Body of pancreas (tissue), 4 donors: ENCODE measurements at places on chromosomes 5 and 9. TPM values are rescaled to one million over a fixed set of nuclear protein-coding genes. Genes with fewer than 3 reads are reported as not detected.
A peak's percentile ranks its signal among the peaks of the same experiment; 100 is the strongest.

DNA sequence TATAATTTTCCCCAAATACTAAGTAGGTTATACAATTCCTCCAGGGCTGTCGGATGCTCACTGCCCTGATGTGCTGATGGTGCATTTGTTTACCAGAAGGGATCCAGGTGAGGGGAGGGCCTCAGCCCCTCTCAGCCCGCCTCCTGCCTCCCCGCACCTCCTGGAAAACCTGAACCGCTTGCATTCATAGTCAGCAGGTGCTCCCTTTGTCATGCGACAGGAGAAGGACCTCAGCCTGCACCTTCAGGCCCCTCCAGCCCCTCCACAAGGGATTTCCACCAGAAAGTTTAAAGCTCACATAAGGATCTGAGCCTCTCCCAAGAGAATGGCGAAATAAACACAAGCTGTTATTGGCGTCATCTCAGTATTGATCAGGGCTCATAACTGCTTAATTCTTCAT is 36.5 kb upstream of the NTNG2 start:
- H3K27ac ChIP-seq: no peak overlapping the region
- H3K27me3 ChIP-seq: no peaks in the 10 kb centered on the region
- H3K4me3 ChIP-seq: no peak overlapping the region
- H3K36me3 ChIP-seq: no peaks in the 10 kb centered on the region
- DNase-seq: no peak
- no peaks in the 10 kb centered on the region for H3K4me1 ChIP-seq

DNA sequence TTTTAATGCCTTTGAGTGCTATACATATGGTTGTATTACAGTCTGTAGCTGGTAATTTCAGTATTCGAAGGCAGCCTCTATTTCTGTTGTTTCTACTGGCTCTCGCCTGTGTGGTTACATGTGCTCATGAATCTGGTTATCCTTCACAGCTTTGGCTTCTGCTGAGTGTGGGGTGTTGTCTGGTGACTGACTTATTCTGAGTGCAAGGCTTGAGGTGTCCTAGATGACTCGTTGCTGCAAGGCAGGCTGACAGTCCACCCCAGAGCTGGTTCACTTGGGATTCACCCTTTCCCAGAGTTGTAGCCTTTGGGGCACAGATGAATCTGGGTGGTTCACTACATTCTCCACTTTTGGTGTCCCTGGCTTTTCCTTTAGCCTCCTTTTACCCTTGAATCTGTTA is 41.4 kb downstream of the PDE8B start:
- peaks cover 6% of the 10 kb centered on the region for H3K4me1 ChIP-seq
- H3K36me3 ChIP-seq: no peaks in the 10 kb centered on the region
- no peak for DNase-seq
- H3K4me3 ChIP-seq: no peak overlapping the region
- no peak overlapping the region for H3K27ac ChIP-seq
- H3K27me3 ChIP-seq: no peaks in the 10 kb centered on the region

VLDLR gene
- 18.1 TPM for total RNA-seq

GRCh38 chr5:104843822-104844221 is 1281.2 kb upstream of the NUDT12 start:
- H3K27ac ChIP-seq: no peak overlapping the region
- DNase-seq: no peak

DNA sequence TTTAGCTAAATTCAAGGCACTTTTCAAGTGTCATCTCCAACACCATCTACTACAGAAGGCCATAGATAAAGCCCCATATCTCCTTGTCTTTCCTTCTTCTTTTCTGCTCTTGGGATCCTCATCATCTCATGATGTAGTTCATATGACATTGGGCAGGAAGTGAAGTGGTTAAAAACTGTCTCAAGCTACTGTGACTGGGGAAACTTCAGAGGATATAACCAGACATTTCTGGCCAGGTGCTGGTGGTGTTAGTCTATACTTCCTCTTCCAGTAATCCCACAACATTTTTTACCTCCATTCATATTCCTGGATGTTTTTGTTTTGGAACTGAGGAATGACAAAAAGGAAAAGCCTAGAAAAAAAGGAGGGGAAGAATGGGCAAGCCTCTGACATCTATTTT is 188.7 kb downstream of the LURAP1L start:
- H3K4me1 ChIP-seq: no peaks in the 10 kb centered on the region
- H3K27me3 ChIP-seq: no peaks in the 10 kb centered on the region
- no peak for DNase-seq
- no peak overlapping the region for H3K4me3 ChIP-seq
- no peak overlapping the region for H3K27ac ChIP-seq
- no peaks in the 10 kb centered on the region for H3K36me3 ChIP-seq

MARCOL gene
- total RNA-seq: not detected

OR1L4 gene
- not detected for total RNA-seq

FBP2 gene
- 3.1 TPM for total RNA-seq

SYK gene
- total RNA-seq: 11.2 TPM

DNA sequence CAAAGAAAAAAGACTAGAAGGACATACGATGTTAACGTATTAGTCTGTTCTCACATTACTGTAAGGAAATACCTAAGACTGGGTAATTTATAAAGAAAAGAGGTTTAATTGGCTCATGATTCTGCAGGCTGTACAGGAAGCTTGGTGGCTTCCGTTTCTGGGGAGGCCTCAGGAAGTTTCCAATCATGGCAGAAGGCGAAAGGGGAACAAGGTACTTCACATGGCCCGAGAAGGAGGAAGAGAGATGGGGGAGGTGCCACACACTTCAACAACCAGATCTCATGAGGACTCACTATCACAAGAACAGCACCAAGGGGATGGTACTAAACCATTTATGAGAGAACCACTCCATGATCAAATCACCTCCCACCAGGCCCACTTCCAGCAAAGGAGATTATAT is 110.1 kb downstream of the CARTPT start:
- H3K27me3 ChIP-seq: no peaks in the 10 kb centered on the region
- no peaks in the 10 kb centered on the region for H3K36me3 ChIP-seq
- no peak overlapping the region for H3K4me3 ChIP-seq
- no peak overlapping the region for H3K27ac ChIP-seq
- DNase-seq: no peak

GRCh38 chr5:76701298-76701697 is 14.6 kb upstream of the F2R start:
- H3K27ac ChIP-seq: no peak overlapping the region
- no peak overlapping the region for H3K4me3 ChIP-seq
- peaks cover 6% of the 10 kb centered on the region for H3K36me3 ChIP-seq
- no peaks in the 10 kb centered on the region for H3K4me1 ChIP-seq
- H3K27me3 ChIP-seq: no peaks in the 10 kb centered on the region

DNA sequence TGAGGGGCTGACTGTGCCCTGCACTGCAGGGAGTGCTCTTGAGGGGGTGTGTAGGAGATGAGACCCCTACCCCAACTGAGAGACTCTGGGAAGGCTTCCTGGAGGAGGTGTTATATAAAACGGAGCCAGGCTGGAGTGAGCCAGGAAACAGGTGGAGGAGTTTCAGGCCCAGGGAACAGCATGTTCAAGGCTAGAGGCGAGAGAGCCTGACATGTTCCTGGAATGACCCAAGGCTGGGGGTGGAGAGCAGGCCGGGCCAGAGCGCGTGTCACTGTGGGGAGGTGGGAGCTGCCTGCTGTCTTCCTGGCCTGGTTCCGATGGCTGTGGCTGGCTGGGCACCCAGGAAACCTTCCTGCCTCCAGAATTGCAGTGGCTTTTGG is 48.7 kb downstream of the RXRA start:
- no peak overlapping the region for H3K4me3 ChIP-seq
- no peaks in the 10 kb centered on the region for H3K36me3 ChIP-seq
- no peaks in the 10 kb centered on the region for H3K27me3 ChIP-seq
- DNase-seq: peak; percentile 91
- H3K27ac ChIP-seq: peak overlapping the region; percentile 89
- H3K4me1 ChIP-seq: peaks cover 76% of the 10 kb centered on the region
